NT2/D1 (cell line): ENCODE measurements at places on chromosomes 1 and 21.

GRCh38 chr1:23978805-23979204 is 1.3 kb downstream of the SRSF10 start:
- no peak for DNase-seq

DNA sequence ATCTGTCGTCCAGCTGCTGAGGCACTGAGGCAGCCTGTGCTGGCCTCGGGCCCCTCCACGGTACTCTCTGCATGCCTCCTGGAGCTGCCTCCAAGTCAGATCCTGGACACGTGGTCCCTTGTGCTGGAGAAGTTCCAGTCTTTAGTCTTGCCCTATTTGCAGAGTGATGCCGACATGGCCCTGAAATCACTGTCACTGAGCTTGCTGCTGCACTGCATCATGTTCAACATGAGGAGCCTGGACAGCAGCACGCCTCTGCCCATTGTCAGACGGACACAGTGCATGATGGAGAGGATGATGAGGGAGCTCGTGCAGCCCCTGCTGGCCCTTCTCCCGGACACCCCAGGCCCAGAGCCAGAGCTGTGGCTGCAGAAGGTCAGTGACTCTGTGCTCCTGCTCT is 10.0 kb downstream of the URB2 start:
- DNase-seq: no peak

DNA sequence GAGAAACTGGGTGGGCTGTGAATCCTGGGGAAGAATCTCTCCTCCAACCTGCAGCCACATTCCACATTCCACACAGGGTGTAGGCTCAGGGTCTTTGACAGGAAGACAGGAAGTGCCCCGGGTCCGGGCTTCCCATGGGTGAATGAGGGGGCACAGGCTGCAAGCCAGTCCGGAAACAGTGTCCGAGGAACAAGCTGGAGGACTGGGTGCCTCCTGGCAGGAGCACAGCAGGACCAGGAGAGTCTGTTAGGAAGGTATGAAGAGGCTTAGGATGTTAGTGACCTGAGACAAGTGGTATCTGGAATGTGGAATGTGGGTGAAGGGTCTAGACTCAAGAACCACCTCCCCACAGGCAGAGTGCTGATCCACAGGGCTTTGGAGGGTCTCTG is 121.0 kb upstream of the CD34 start:
- DNase-seq: no peak

DNA sequence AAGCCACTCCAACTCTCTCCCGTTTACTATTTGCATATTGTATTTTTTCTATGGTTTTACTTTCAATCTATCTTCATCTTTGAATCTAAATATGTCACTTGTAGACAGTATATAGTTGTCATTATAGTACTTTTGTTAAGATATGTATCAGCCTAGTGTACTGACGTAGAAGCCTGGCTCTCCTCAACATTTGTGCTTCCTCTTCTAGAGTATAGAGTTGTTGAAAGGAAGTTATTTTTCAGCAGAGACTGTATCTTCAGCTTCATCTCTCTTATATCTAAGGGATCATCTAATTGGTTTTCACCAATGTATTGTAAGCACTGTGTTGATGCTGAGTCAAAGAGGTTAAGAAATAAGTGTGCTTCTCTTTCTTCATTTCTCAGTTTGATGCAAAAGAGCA is 192.8 kb downstream of the LMO4 start:
- no peak for DNase-seq

- DNase-seq: no peak
Measured at GRCh38 chr21:25328736-25329135, 278.5 kb downstream of the MRPL39 start.

DNA sequence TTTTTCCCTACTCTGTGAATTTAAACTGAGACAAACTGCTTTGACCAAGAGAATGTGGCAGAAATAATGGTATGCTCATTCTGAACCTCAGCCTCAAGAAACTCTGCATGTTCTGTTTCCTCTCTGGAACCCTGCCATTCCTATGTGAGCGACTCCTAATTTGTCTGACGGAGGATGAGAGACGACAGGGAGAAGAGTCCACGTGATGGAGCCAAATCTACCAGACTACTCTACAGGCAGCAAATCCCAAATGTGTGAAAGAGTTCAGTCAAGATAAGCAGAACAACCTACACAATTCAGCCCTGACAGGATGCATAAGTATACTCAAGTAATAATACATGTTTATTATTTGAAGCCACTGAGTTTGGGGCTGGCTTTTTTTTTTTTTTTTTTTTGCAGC is 153.5 kb downstream of the DPYD start:
- no peak for DNase-seq

DNA sequence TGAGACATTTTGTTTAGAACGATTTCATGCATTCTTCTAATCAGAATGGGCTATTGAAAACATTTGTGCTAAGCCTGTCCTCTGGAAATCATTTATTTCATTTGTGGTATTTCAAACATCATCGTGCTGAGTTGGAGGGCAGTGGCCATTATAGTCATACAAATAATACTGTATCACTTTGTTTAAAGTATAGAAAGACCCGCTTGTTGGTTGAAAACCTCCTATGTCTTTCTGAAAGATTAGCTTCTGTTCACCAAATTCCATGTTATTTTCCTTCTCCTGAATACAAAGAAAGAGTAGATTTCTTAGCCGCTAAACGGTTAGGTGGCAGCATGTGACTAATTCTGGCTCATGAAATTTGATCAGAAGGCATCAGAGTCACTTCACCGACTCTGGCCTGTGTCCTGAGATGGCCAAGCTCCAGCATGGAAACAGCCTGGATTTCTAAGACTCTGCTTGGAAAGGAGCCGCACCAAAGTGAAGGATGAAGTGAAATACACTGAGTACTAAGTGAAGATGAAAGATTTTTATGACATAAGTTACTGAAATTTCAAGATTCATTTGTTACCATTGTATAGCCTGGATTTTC is 355.1 kb downstream of the USP25 start:
- DNase-seq: no peak

- no peak for DNase-seq
Measured at GRCh38 chr1:29133861-29134694, 10.4 kb upstream of the TMEM200B start.

GRCh38 chr1:237670302-237670701 is 220.4 kb downstream of the ZP4 start:
- no peak for DNase-seq

DNA sequence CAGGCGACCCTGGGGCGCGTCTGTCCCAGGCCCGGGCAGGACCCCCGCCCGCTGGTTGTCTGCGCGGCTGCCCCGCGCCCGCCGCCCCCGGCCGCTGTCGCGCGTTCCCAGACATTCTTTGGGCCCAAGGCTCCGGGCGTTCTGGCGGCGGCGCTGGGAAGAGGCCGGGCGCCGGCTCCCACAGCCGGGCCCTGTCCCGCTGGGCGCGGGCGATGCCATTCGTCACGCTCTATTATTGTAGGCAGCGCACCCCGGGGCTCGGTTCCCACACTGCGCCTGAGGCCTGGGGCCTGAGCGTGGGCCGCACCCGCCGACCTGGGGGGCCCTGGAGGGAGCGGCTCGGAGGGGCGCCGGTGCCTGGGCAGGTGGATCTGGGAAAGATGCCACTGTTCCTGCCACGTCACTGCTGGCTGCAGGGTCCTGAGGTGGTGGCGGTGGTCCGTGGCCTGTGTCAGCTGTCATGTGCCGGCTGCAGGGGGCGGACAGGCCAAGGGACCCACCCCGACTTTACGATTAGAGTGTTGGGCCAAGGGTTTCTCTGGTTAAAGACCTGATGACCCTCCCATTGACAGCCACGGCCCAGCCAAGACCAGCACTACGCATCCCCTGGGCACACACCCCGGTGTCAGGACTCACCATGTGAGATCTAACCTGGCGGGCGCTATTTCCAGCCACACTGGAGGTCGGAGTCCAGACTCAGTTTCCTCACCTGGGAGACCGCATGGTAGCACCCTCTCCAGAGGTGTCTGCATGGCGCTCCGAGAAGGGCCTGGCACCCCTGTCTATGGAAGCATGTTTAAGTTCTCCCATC is 55.1 kb upstream of the ADARB1 start:
- DNase-seq: no peak

DNA sequence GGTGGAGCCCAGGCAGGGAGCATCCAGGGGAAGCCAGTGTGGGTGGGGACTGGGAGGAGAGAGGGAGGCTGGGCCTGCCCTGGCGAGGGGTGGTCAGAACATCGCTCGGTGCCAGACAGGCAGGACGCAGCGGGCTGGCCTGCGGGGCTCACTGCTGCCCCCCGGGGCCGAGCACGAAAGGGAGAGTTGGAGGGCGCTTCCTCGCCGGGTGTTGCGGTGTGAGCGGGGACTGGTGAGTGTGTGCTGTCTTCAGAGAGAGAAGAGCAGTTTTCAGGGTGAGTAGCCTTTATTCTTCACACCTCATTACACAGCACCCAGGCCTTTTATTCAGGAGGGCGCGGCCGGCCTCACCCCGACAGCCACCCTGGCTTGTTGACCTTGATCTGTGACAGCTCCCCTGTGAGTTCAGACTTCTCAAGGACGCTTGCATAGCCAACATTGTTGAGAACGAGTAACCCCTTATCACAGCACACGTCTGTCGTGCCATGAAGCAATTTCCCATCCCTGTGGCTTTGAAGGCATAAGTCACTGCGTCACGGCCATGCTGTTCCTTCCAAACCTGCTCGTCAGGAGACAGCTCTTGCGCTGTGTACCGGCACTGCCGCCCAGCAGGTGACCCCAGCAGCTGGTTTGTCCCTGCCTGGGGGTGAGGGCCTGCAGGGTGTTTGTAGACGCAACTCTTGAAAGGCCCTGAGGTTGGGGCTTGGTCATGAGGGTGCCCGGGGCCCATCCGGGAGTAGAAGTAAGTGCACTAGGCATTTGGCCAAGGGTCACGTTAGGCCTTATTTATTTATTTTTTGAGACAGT is 54.6 kb downstream of the PRKCZ start:
- DNase-seq: no peak

- DNase-seq: no peak
Measured at GRCh38 chr21:31278511-31279130, 65.4 kb downstream of the TIAM1 start.

DNA sequence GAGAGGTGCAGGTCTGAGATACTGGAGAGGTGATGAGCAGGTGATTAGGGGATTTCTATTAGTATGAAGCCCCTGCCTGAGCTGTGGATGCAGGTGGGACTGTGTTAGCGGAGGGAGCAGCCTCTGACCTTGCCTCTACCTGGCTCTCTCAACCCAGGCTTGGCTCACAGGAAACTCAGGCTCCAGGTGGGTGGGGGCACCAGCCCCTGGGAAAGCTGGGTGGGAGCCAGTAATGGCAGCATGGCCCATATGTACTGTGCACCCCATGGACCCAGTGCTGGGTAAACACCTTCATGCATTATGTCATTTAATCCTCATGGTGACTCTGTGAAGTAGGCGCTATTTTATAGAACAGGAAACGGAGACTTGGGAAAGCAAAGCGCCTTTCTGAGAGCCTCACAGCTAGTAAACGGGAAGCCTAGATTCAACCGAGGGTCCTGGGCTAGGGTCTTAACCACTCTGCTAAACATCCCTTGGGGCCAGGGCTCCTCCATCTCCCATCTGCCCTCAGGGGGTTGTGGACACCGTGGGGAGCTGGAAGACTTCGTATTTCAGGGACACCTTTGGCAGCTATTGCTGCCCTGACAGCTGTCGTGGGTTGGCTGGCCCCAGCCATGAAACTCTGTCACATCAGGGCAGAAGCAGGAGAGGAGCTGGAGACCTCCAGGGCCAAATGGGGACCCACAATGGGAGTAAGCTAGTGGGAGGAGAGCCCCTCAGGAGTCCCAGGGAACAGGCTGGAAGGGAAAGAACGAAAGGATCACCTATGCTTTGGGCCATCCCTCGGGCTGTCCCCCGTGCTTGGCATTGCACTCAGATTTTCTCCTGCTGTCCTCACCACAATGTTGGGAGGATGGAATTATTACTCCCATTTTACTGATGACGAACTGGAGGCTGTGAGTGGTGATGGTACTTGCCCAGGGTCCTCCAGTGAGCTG is 59.6 kb upstream of the CSF3R start:
- DNase-seq: no peak

DNA sequence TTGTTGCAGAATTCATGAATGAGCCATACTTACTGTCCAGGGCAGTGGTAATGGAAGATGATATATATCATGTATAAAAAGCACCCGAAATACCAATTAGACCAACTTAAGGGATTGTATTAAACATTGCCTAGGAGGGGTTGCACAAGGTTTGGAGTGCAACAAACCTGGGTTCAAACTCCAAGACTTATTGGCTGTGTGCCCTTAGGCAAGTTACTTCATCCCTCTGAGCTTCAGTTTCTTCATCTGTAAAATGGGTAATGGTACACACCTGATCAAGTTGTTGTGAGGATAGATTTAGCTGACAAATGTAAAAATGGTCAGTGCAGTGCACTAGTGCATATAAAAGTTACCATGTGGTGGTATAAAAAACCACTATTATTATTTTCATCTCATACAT is 9.8 kb upstream of the PPP1R15B start:
- DNase-seq: no peak

DNA sequence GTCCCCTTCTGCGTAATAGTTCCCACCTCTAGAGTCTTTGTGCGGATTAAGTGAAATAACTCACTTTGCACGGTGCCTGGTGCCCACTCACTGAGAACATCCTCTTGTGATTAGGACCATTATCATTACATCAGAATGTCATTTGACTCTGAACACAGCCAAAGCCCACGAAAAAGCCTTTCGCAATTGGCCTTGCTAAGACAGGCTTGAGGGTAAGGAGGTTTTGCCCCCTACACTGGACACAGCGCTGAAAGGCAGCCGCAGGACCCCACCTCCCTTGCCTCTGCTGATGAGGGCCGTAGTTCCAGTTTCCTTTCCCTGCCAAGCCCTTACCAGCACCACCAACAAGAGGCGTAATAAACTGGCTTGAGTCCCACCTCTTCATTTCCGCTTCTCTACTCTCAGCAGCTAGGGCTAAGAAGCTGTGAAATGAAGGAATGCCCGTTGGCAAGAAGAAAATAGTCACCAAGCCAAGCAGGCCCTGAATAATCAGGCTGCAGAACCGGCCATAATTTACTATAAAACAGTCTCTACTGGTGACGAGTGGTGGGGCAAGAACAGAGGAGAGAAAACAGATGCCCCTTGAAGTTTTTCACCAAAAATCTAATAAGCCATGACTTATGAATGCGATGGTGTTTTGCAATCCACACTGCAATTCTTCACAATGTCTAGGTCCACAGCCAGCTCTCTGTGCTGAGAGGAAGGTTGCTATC is 53.1 kb downstream of the SH3GLB1 start:
- DNase-seq: no peak

GRCh38 chr1:32716312-32717148 is 14.0 kb upstream of the SYNC start:
- peak; percentile 96 for DNase-seq

DNA sequence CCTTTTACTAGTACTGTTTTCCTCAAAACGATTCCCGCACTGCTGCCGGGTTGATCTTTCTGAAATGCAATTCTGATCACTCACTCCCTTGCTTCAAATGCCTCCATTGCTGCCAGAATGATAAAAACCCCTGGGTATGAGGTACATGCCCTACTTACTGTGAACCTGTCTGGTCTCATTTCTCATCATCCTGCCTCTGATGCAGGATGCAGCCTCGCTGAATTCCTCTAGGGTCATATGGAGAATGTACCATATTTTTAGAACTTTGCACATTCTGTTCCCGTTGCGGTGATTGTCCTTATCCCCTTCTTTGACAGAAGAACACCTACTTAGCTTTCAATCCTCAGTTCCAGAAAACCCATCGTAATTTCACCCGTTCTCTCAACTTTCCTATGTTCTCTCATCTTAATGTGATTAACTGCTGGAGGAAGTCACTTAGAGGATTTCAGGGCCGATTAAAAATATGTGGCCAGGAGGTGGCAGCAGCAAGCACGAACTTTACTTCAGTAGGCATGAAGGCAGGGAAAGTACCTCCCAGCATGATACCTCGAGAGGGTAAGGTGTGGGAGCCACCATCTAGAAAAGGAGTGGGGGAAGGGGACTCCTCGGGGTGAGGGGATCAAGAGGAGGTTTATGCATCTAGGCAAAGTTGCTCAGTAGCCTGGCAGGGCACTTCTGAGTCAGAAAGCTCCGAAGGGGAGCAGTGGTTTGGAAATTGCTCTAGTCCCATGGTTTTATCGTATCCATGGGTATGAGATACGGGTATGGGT is 361.5 kb upstream of the ZP4 start:
- DNase-seq: peak; percentile 80
